Ureter (tissue), 1 donor: ENCODE measurements at places on chromosomes 5 and 9. TPM values are rescaled to one million over a fixed set of nuclear protein-coding genes. Genes with fewer than 3 reads are reported as not detected.

DNA sequence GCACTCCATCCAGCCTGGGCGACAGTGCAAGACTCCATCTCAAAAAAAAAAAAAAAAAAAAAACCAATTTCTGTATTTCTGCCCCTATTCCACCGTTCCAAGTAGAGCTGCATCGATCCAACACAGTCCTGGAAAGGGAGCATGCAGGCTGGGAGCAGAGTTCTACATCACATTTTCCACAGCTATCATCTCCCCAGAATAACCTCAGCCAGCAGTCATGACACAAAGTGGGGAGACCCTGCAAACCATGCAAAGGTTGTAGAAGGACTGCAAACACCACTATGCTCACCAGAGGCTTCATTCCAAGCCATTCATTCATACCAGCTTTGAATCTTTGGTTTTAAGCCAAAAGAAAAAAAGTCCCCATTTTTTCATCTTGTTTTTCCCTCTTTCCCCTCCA lies 20.8 kb upstream of the ZNF354A start:
- DNase-seq = no peak

- no peak for DNase-seq
Observed at GRCh38 chr5:16456103-16456832, 9.3 kb downstream of the ZNF622 start.

DNA sequence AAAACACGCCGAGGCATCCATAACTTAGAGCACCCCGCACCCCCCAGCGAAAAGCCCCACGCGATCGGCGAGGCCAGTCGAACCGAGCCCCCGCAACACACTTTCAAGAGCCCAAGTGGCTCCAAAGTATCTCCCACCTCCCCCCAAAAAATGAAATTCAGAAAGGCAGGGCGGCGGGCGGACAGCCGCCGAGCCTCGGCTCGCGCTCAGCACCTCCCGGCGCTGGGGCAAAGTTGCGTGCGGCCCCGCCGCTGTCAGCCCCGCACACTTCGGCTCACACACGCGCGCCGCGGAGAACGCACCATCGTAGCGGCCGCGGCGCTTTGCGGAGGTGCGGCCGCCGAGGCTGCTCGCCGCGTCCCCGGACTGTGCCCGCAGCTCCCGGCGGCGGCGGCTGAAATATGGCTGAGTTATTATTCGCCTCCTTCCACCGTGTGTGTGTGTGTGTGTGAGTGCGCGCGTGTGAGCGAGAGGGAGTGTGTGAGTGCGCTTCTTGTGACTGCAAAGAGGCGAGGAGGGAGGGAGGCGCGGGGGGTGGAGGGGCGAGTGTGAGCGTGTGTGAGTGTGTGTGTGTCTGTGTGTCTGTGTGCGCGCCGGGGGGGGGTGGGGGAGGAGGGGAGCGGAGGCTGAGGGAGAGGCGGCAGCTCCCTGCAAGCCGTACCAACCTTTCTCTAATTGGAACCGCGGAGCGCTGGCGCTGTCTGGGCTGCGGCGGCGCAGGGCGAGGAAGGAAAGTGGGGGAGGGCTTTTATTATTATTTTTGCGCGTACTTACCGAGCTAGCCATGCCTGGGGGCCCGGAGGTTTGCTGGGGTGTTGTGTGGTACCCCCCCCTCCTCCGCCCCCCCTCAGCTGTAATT lies 599 bp downstream of the MLLT3 start:
- DNase-seq = peak; percentile 85

DNA sequence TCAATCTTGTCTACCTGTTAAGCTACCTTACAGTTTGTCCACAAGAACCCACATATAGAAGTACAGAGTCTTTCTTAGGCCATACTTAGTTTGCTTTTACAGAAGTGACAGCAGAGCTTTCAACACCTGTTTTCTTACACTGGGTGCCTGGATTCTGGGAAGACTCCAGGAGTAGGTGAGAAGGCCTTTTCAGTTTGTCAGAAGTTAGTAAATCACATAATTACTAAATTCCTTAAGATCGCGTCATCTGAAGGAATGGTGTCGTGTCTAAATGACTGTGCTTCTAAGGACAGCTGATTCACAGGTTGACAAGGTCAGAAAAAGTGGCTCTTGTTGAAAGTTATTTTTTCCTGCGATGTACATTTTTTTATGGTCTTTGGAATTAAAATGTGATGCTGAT lies 97.0 kb upstream of the FAM120A start:
- no peak for DNase-seq

DNA sequence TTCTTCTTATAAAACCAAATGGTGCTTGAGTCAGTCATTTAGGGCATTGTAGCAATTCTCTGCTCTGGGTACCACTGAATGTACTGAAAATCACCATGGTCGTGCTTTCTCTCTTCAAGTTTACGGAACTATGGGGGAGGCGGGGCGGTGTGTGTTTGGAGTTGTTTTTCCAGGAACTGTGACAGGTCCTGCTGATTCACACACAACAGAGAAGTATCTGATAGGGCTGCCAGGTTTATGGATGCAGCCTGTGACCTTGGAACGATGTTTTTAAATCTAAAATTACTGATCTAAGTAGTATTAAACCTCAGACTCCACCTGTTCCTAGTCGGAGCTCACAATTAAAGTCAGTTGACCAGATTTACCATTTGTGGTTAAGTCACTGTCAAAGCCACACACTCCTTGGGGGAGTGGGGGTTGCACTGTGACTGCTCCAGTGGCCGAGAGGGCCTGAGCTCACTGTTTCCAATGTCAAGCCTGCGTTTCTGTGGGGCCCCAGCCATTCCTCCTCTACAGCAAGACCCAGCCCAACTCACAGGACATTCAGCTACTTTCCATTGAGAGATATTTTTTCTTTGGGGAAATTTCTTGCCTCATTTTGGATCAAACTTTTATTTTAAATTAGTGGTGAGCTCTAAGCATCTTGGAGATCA lies 44.4 kb downstream of the GADD45G start:
- no peak for DNase-seq

DNA sequence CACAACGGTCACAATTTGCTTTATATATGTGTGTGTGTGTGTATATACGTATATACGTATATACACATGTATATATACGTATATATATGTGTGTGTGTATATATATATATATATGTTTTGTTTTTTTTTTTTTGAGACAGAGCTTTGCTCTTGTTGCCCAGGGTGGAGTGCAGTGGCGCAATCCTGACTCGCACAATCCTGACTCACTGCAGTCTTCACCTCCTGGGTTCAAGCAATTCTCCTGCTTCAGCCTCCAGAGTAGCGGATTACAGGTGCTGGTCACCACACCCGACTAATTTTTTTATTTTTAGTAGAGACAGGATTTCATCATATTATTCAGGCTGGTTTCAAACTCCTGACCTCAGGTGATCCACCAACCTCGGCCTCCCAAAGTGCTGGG lies 3.1 kb downstream of the RNF38 start:
- no peak for DNase-seq

GRCh38 chr5:69000216-69000919 lies 93.4 kb upstream of the SLC30A5 start:
- DNase-seq = no peak

The PCDHGB5 gene
- total RNA-seq = 12.1 TPM

The LEAP2 gene
- 28.3 TPM for total RNA-seq
